ENCODE measurements at places on chromosomes 7 and 10. TPM values are rescaled to one million over a fixed set of nuclear protein-coding genes. Genes with fewer than 3 reads are reported as not detected.
A peak's percentile ranks its signal among the peaks of the same experiment; 100 is the strongest.

- H3K4me3 ChIP-seq, result no peak overlapping the region
- H3K4me1 ChIP-seq, result peaks cover 10% of the 10 kb centered on the region
- H3K27me3 ChIP-seq, result no peaks in the 10 kb centered on the region
Measured at GRCh38 chr10:5632446-5632845, 33.9 kb downstream of the ASB13 start.

DNA sequence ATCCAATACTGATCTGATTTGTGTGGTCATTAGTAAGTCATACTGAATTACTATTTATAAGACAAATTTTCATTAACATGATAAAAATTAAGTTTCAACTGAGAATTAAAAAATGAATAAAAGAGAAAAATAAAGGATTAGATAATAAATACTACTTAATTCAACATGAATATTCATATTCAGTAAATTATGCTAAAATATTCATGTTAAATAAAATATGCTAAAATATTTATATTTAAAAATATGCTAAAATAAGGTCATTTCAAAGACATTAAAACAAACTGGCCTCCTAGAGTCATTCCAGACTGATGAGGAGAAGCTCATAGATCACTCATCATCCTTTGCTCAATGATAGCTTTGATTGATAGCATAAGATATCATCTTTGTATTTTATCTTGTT, 16.7 kb upstream of the TMEM106B start:
- no peaks in the 10 kb centered on the region for H3K27me3 ChIP-seq
- no peak overlapping the region for H3K27ac ChIP-seq
- no peak overlapping the region for H3K4me3 ChIP-seq
- H3K36me3 ChIP-seq, result no peaks in the 10 kb centered on the region
- no peaks in the 10 kb centered on the region for H3K4me1 ChIP-seq
- no peak for DNase-seq

DNA sequence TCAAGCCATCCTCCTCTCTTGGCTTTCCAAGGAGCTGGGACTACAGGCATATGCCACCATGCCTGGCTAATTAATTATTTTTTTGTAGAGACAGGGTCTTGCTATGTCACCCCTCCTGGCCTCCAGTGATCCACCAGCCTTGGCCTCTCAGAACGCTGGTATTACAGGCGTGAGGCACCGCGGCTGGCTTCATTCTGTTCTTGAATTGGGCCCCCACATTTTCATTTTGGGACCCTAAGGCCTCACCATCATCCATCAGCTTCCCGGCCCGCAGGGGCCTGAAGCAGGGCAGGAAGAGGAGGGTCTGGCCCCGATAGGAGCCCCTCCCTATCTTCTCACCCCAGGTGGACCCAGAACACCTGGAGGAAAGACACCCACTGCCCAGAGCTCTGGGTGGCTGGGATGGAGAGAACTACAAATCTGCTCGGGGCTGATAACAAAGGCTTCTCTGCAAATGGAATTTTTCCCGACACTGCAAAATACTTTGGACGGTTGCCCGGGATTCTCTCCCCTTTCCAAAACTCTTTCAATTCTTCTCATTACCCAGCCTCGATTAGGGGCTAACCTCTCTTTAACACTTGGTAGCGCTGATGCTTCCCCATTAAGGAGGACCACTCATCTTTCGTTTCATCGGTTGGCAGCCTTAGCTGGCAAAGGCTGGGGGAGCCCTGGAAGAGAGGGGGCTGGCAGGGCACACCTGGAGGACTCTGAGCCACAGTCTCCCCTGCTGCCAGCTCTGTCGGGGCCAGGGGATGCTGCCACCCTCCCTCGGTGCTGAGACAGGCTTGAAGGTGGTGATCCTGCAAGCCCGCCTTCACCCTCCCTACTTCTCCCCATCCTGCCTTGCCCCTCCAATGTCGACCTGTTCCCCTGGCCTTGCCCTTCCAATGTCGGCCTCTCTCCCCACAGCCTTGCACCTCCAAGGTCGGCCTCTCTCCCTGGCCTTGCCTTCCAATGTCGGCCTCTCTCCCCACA, 81.0 kb upstream of the GNA12 start:
- no peak overlapping the region for H3K27ac ChIP-seq
- H3K27me3 ChIP-seq, result no peaks in the 10 kb centered on the region
- H3K36me3 ChIP-seq, result no peaks in the 10 kb centered on the region
- DNase-seq, result no peak
- no peaks in the 10 kb centered on the region for H3K4me1 ChIP-seq

DNA sequence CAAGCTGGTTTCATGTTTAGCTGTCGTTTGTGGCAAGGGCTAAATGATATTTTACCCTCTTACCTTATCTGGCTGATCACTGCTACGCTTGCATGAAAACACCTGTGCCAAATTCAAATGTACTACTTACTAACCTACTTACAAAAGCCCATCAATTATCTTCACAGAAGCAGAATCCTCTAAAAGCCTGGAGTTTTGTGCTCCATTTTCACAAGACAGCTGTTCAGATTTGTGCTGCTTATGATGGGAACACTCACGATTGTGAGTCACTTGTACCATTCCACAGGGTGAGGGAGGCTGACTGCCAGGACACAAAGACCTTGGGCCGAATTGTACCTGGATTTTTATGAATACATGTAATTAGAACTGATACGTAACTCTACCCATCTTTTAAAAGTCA, 245.0 kb upstream of the NPY start:
- no peaks in the 10 kb centered on the region for H3K27me3 ChIP-seq
- DNase-seq, result no peak
- no peak overlapping the region for H3K4me3 ChIP-seq
- H3K36me3 ChIP-seq, result no peaks in the 10 kb centered on the region
- H3K4me1 ChIP-seq, result no peaks in the 10 kb centered on the region

DNA sequence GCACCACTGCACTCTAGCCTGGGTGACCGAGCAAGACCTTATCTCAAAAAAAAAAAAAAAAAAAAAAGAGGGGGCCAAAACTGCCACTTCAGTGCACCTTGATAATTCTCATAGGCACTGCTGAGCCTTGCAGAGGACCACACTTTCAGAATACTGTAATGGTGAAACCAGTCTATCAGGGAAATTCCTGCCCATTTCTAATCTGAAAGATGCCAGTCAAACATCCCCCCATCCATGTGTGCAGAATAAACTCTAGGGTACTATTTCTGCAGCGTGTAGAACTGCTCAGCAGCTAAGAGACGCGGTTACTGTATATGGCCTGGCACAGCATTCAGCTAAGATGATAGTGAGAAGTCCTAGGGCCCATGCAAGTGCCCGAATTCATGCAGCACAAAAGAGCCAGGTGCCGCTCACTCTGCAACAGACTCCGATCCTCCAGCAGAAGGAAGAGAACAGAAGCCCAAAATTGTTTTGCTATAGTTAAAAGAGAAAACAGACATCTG, 286.8 kb upstream of the KLF14 start:
- no peak overlapping the region for H3K4me3 ChIP-seq
- peaks cover 42% of the 10 kb centered on the region for H3K4me1 ChIP-seq
- DNase-seq, result no peak
- no peaks in the 10 kb centered on the region for H3K36me3 ChIP-seq
- no peak overlapping the region for H3K27ac ChIP-seq

DNA sequence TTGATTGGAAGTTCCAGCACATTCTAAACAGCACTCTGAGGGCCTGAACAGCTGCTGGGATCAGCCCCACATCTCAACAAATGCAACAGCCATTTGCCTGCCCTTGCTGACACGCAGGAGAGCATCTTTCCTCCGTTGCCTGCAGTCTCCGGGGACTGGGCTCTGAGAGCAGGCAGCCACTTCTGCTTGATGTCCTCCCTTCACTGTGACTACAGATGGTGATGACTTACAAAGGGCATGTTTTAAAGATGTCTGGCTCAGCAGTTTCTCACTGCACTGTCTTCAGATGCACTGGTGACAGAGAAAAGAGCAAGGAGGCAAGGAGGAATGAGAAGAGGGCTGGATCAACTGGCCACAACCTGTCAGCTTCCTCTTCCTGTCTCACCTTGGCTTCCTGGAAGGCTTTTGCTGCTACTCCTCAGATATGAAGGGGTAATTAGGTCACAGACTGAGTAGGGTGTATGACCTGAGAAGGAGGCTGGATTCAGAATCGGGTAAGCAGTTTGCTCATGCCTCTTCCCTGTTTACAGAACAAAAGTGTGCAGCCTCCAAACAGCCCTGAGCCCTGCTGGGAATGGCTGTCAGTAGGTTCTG, 143.5 kb upstream of the GHITM start:
- no peaks in the 10 kb centered on the region for H3K27me3 ChIP-seq
- peaks cover 16% of the 10 kb centered on the region for H3K4me1 ChIP-seq
- no peak overlapping the region for H3K27ac ChIP-seq
- H3K4me3 ChIP-seq, result no peak overlapping the region

DNA sequence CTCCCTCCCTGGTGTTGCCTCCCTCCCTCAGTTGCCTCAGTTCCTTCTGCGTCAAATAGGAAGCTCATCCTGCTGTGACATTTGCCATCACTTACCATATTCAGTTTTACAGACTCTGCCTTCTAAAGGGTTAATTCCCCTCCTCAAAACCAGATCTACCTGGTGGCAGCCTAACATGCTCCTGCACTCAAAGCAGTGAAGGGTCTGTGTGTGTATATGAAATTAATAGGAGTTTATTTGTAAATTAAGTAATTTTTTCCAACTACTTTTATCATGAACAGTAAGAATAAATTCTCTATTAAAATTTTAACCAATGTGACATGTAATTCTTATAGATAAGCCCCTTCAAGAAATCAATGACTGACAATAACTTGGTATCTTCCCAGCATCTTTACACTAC, 158.6 kb upstream of the INSYN2A start:
- H3K36me3 ChIP-seq, result no peaks in the 10 kb centered on the region
- no peak overlapping the region for H3K4me3 ChIP-seq
- DNase-seq, result no peak
- no peak overlapping the region for H3K27ac ChIP-seq

GRCh38 chr10:91798649-91799611, 704 bp downstream of the TNKS2 start:
- no peaks in the 10 kb centered on the region for H3K27me3 ChIP-seq
- H3K4me3 ChIP-seq, result peak overlapping the region; percentile 87
- no peaks in the 10 kb centered on the region for H3K36me3 ChIP-seq
- DNase-seq, result peak; percentile 46
- H3K27ac ChIP-seq, result peak overlapping the region; percentile 99

DNA sequence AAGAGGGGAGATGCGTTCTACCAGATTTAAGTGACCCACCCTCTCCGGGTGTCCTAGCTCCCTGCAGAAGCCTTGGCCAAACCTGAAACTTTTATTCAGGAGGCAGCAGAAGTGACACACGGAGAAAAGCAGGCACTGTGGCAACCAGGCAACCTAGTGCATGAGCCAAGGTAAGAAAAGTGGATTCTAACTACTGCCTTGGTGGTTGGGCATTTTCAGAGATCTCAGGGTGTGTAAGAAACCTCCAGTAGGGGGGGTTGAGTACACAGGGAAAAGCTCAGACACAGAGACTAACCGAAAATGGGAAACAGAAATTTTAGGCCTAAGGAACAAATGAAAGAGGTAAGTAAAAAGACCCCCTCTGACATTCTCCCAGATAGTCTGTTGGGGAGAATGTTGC, 645.7 kb downstream of the ANKRD7 start:
- H3K27me3 ChIP-seq, result no peaks in the 10 kb centered on the region
- H3K4me3 ChIP-seq, result no peak overlapping the region
- no peaks in the 10 kb centered on the region for H3K36me3 ChIP-seq
- H3K27ac ChIP-seq, result no peak overlapping the region

DNA sequence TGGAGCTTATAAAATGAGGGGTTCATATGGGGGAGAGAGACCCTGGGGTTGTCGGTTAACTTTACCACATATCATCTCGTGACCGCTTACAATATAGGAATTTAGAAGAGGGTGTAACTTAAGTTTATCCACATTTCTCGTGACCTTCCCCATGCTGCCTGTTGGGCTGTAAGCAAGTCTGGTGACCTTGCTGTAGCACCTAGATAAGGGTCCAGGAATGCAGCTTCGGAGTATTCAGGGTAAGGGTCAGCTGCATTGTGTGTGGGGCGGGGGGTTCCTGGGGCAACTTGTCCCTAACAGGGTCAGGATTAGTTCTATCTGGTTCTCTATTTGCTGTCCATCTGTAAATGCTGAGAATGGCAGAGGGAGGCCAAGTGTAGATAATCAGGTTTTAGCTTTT, 1.3 kb upstream of the CHST3 start:
- no peaks in the 10 kb centered on the region for H3K27me3 ChIP-seq
- no peak for DNase-seq
- H3K4me1 ChIP-seq, result peaks cover 22% of the 10 kb centered on the region
- no peaks in the 10 kb centered on the region for H3K36me3 ChIP-seq

GRCh38 chr7:11478426-11478825, 353.6 kb downstream of the THSD7A start:
- H3K27ac ChIP-seq, result no peak overlapping the region
- H3K4me3 ChIP-seq, result no peak overlapping the region
- no peaks in the 10 kb centered on the region for H3K27me3 ChIP-seq
- H3K4me1 ChIP-seq, result peaks cover 5% of the 10 kb centered on the region

DNA sequence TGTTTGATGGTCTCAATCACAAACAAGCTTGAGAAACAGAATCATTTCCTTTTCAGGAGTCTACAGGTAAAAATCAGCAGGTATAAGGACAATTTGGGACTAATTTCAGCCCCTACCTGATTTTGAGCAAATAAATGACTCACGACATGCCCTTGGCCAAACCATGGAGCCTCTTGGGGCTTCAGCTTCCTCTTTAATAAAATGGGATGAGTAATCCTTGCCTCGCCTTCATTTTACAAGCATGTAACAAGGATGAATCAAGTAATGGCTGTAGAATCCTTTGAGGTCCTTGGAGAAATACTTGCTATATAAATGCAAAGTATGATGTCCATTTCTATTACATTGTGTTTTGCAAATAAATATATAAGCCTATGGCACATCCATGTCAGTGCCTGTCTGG, 212.8 kb upstream of the PODXL start:
- H3K36me3 ChIP-seq, result no peaks in the 10 kb centered on the region
- H3K27me3 ChIP-seq, result no peaks in the 10 kb centered on the region
- H3K4me1 ChIP-seq, result no peaks in the 10 kb centered on the region
- H3K4me3 ChIP-seq, result no peak overlapping the region
- no peak for DNase-seq

- no peaks in the 10 kb centered on the region for H3K27me3 ChIP-seq
- no peaks in the 10 kb centered on the region for H3K4me1 ChIP-seq
- no peak overlapping the region for H3K4me3 ChIP-seq
Measured at GRCh38 chr10:111875725-111876124, 307.8 kb downstream of the GPAM start.

- DNase-seq, result no peak
- no peak overlapping the region for H3K27ac ChIP-seq
- H3K4me3 ChIP-seq, result no peak overlapping the region
- no peaks in the 10 kb centered on the region for H3K4me1 ChIP-seq
- H3K27me3 ChIP-seq, result no peaks in the 10 kb centered on the region
- no peaks in the 10 kb centered on the region for H3K36me3 ChIP-seq
Measured at GRCh38 chr10:117477961-117478670, 64.4 kb upstream of the EMX2 start.

GNAT3 gene
- not detected for total RNA-seq

ELMO1 gene
- total RNA-seq, result 423 TPM

VWC2 gene
- 0.25 TPM for total RNA-seq

ANXA8L1 gene
- total RNA-seq, result not detected

STAM gene
- 23.6 TPM for total RNA-seq

RBP4 gene
- total RNA-seq, result 5.5 TPM

NUPR2 gene
- 33.4 TPM for total RNA-seq

GTF2IRD1 gene
- total RNA-seq, result 28.1 TPM

IFIT3 gene
- total RNA-seq, result 9.1 TPM

IGF2BP3 gene
- 0.67 TPM for total RNA-seq

Measured in thyroid gland (tissue), 4 donors.